CD4-positive, alpha-beta T cell treated with Interleukin-2 at 100 ng/mL for 4 hours (primary cell): ENCODE measurements at places on chromosomes 3 and 15.

- DNase-seq: peak; percentile 1
Measured at GRCh38 chr3:10017636-10018292, 8.5 kb upstream of the FANCD2 start.

GRCh38 chr3:170247875-170248274, 25.7 kb downstream of the PRKCI start:
- DNase-seq: no peak

- DNase-seq: no peak
Measured at GRCh38 chr3:51963951-51964451, 3.3 kb downstream of the PCBP4 start.

DNA sequence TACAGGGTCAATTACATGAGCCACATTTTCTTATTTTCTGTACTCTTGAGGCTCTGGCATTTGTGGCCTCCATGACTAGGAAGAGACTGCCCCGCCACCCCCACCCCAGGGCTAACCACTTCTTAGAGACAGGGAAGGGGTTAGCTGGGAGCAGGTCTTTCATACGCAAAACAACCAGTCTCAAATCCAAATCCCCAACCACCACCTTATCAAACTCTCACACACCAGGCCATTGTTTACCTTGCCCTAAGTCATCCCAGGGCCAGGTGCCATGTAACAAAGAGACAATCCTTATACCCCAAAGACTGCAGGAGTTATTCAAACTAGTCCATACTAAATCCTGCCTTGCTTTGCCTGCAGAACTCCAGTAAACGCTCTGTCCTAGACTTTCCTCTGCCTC, 77.8 kb downstream of the B3GNT5 start:
- DNase-seq: no peak

GRCh38 chr3:106215047-106215446, 346.2 kb upstream of the CBLB start:
- no peak for DNase-seq

- DNase-seq: no peak
Measured at GRCh38 chr3:149790268-149790667, 2.1 kb downstream of the ANKUB1 start.

- no peak for DNase-seq
Measured at GRCh38 chr3:19799115-19799514, 134.9 kb downstream of the EFHB start.

DNA sequence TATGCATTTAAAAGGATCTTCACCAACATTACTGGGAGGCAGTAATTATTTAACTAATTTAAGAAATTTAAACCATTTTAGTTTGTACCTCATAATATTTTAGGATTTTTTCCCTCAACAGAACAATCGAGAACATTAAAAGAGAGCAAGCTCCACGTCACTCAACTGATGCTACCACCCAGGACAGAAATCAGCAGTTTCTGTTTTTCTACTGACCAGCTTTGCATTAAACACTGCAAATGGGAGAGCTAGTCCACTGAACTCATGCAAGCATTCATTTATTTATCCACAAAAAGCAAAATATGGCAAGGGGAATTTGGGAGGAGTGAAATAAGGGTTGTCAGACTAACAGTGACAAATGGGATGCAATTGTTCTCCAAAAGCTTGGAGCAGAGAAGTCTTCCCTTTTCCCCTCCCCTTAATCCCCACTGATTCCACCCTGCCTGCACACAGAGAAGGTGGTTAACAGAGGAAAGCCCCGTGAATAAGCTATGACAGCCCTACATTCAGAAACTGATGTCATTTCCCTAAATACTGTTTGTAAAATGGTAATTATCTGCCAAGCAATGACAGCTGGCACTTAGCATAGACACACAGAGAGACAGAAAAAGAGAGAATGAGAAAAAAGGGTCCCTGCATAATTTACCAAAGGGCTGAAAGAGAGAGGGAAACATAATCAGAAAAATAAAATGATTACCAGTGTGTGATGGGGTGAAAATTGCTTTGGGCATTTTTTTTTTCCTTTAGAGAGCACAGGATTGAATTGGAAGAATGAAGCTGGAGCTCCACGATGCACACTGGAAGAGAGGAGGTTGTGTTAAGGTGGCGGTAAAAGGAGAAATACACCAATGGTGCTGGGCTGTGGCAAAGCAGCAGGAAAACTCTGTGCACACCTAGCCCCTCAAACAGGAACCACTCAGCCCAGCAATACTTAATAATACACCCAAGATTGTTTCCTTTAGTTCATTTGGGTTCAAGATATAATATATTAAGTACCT, 777.4 kb downstream of the TUSC7 start:
- DNase-seq: no peak

DNA sequence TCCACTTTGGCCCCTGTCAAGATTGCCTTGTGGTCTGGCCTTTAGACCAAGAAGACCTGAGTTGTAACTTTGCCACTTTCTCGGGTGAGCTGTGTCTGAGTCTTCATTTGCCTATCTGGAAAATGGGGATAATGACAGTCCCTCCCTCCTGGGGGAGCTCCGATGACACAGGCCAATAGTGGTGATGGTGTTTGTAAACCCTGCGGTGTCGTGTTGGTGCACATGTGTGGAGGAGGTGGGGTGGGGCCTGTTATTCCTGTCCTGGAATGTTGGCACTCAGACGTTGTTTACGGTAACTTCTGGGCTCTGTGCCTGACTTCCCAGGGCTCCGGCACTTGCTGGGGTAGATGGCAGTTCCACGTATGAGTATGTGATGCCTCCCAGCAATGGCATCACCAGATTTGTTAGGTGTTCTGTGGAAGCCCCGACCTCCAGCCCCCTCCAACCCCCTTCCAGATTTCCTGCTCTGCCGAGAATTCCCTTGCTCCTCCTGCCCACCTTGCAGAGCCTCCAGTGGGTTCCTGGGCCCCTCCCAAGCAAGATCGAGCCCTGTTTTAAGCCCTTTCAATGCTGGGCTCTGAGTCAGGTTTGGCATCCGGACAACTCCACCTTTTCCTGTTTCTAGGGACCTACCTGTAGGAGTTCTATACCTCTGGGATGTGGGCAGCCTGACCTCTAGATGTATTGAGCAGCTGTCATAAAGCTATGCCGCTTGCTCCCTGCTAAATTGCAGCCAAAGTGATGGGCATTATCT, 31.4 kb downstream of the HRH1 start:
- no peak for DNase-seq

GRCh38 chr3:143914257-143914656, 57.4 kb upstream of the DIPK2A start:
- DNase-seq: no peak

DNA sequence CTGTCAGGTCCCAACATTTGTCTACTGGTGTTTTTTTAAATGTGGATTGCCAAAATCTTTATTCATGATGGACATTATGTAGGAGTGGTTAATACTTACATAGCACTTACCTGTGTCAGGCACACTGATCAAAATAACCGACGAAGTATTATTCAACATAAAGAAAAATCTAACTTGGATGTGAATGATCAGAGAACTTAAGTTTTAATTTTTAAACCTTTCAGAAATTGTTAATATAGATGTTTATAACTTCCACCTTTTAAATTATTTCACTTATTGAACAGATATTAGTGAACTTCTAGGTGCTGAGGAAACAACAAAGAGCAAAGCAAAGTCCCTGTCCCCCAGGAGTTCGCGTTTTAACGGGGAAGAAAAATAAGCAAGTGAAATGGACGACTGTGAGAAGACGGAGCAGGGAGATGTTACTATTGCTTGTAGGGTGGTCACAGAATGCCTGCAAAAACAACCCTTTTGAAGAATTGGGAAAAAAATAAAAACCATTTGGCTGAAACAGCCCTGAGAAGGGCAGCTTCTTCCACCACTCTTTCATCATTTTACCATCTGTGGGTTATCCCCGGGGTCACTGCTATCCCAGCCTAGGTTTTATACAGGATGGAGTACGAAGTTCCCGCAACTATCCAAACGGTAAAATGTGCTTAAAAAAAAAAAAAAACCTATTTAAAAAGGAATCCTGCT, 915 bp upstream of the APH1B start:
- DNase-seq: no peak

DNA sequence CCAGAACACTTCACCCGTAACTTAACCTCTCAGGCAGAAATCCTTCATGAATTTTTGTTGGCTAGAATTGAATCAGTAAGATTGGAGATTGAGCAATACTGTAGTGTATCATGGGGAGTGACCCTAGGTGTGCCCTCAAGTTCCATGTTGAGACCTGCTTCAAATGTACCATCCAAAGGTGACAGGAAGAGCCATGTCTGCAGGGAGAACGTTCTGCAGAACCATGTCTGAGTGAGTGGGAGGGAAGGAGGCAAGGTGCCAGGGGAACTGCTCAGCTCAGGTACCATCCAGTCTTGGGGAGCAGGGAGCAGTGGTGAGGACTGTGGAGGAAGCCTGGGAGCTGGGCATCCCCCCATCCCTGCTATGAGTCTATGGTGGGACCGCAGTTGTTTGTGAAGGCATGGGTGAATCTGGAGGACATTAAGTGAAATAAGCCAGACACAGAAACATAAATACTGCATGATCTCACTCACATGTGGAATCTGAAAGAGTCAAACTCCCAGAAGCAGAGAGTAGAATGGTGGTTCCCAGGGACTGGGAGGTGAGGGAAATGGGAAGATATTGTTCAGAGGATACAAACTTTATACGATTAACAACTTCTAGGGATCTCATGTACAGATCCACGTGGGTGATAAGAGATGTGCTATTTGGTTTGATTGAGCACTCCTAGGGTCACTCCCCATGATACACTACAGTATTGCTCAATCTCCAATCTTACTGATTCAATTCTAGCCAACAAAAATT, 23.3 kb downstream of the CFAP161 start:
- DNase-seq: no peak

GRCh38 chr15:64738226-64739095, 36.9 kb downstream of the RBPMS2 start:
- no peak for DNase-seq

DNA sequence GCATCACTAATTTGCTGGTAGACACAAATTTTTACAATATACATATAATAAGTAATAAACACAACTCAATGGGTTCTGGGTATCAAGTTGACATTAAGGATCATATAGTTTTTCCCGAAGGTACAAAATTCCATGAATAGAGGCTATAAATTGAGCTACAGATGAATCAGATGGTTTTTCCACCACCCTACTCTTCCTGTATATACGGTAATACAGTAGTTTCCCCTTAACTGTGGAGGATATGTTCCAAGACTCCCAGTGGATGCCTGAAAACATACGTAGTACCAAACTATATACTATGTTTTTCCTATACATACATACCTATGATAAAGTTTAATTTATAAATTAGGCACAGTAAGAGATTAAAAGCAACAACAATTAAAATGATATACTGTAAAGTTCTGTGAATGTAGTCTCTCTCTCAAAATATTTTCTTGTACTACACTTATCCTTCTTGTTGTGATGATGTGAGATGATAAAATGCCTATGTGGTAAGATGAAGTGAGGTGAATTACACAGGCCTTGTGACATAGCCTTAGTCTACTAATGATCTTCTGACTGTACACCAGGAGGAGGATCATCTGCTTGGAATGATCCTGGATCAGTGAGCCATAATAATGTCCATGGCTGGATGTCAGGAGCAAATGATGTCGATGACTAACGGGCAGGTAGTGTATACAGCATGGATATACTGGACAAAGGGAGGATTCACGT, 116.7 kb downstream of the NR1I2 start:
- DNase-seq: no peak

DNA sequence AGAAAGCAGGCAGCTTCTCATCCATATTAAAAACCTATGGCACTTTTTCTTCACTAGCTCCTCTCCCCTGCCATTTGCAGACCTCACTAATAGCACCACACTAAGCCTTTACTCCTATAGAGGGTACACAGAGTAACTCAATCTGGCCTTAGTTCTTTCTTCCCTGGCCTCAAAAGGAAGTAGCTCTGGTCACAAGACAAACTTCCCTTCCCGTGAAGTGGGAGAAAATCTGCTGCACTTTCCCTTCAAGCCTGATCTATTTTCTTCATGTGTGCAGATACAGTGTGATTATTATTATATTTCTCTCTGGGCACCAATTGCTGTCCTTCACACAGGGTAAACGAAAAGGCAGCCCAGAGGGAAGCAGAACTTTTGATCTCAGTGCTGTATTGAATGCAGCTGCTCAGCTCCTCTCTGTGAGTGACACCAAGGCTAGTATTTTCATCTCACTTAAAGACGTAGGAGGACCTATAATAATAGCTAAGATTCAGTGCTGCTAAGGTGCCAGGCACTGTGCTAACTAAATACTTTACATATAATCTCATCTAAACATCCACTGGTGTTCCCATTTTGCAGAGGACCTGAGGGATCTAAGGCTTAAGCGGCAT, 61.9 kb upstream of the RASGRP1 start:
- DNase-seq: no peak

- no peak for DNase-seq
Measured at GRCh38 chr15:78408355-78408640, 29.7 kb upstream of the IREB2 start.

GRCh38 chr3:73719861-73720260, 95.1 kb upstream of the PDZRN3 start:
- no peak for DNase-seq

DNA sequence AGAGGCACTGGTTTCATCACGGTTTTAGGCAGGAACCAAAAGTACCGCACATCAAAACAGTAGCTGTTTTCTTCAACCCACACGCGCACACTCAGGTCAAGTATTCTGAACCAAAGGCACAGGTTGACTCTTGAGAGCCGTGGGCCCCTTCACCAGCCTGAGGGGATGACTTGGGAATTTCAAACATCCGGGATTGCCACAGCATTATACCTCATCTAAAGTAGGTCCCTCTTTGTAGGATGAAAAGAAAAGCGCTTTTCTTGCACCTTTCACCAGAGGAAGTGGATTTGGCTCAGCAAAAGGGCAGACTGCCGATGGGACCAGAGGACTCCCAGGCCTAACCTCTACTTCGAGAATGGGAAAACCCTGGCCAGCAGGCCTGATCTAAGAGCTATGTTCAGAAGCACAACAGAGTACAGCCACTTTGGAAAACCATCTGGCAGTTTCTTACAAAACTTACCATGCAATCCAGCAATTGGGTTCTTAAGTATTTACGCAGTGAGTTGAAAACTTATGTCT, 88.2 kb upstream of the PROK2 start:
- DNase-seq: no peak

GRCh38 chr3:39177708-39178332, 14.6 kb downstream of the XIRP1 start:
- DNase-seq: peak; percentile 93

GRCh38 chr3:33717616-33717865, 513 bp downstream of the CLASP2 start:
- peak; percentile 44 for DNase-seq

GRCh38 chr15:48795901-48796300, 15.0 kb downstream of the CEP152 start:
- peak; percentile 12 for DNase-seq
